ENCODE measurements at places on chromosomes 5 and 9.

DNA sequence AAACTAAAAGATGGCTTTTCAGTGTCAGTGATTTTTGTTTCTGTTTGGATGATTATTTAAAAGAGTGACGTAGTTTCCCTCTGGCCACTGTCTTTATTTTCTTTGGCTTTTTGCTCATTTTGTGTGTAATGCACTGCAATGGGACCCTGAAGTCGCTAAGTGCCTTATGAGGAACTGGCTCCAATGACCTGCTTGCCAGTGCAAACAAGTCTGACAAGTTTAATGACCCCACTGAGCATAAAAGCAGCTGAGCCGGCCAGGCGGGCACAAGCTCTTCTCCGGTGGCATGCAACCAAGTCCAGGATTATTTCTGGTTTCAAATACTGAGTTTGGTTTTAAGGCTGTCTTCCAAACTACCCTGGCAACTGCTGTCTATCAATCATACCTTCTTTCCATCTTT is 15.6 kb upstream of the GNA14 start:
- DNase-seq = peak; percentile 55

DNA sequence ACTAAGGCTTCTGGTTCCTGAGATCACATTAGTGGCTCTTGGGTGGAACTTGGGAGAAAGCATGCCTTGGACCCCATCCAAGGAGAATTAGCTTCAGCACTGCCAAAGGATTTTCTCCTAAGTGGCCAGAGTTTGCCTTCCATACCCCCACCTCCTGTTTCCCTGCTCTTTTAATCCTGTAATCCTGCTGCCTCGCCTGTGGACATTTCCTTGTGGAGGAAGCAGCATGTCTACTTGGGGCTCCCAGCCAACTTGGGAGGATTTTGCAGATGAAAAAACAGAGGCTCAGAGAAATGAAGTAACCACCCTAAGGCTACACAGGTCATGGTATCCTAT is 1.6 kb downstream of the ARSI start:
- no peak for DNase-seq

- no peak for DNase-seq
Observed at GRCh38 chr9:112401175-112401815, 21.4 kb downstream of the HSDL2 start.

DNA sequence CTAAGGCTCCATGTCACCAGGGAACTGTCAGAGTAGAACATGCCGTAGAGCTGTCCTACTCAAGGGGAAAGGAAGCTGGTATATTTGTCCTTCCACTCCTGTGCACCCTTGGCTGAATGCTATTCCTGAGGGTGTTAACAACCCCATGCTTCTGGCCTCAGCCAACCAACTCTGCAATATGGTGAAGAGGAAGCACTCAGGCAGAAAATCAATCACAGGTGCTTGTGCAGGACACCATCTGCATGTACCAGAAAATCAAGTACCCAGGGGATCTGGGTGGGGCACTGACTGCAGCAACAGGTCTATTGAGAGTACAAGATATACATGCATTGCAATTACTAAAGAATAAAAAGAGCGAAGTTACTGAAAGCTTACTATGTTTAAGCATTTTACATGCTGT is 51.4 kb upstream of the NEK6 start:
- DNase-seq = peak; percentile 86

DNA sequence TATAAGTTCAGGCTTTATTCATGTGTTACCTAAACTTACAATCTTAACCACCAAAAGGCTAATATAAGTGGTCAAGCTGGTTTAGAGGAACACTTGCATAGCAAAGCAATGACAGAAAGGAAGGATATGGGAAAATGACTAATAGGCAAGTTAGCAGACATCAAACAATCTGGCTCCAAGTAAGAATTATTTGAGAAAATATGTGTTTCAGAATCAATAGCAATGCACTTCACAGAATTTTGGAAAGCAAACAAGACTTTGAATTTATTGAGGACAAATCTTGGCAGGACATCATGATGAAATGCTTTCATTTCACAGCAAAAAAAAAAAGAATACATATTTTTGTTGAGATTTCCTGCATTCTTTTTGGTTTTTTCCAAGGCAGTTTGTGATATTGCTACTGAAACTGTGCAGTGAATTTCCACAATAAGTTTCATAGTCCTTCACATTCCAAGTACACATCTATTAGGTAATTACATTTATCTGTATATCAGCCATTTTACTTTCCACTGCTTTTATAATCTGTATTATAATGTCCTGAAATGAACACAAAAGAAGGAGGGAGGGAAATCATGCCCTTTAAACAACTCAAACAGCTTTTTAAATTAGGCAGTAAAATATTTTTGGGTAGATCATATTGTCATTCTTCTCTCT is 417.9 kb downstream of the NR2F1-AS1 start:
- no peak for DNase-seq

DNA sequence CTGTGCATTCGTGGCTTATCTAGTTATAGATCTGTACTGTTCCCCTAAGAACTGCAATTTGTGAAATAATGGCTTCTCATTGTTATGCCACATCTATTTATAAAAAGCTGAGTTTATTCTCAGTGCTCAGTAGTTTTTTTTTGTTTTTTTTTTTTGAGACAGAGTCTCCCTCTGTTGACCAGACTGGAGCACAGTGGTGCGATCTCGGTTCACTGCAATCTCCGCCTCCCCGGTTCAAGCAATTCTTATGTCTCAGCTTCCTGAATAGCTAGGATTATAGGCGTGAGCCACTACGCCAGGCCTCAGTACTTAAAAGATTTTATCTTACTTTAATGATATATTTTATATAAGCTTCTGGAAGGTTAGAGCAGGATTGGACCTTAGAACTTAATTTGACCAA is 19.0 kb downstream of the SEC61B start:
- DNase-seq = no peak

GRCh38 chr9:14903040-14903439 is 7.2 kb downstream of the FREM1 start:
- DNase-seq = no peak

- no peak for DNase-seq
Observed at GRCh38 chr5:116404792-116405191, 169.8 kb downstream of the SEMA6A start.

DNA sequence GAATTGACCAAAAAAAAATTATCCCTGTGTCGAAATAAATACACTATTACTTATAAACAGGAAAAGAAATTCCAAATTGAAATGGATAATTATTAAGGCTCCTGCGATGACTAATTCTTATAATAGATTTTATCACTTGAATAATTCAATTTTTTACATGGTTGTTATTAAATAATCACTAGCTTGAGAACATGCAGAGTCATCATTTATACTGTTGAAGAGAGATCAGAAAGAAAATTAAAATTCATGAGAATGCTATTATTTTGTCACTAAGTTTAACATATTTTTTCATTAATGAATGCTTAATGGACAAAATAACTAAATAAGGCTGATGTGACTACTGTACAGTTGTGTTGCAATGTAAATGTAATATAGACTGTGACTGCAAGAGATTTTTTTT is 1011.3 kb upstream of the C9orf72 start:
- DNase-seq = no peak

- DNase-seq = no peak
Observed at GRCh38 chr5:1057485-1058082, 49.0 kb downstream of the NKD2 start.

DNA sequence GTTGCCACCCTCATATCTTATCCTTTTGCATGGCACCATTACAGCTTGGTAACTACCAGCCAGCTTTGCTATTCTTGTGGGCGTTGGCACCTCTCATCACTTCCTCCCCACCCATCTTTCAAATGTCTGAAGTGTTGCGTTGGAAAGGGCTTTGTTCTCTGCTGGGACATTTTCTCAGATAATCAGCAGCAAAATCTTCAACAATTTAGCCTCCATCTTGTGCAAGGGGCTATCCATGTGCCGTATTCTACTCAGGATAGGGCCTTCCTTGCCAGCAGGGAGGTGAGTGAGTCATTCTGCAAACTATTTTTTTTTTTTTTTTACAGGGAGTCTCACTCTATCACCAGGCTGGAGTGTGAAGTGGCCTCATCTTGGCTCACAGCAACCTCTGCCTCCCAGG is 62.1 kb upstream of the NUDT12 start:
- no peak for DNase-seq

GRCh38 chr9:112881331-112881730 is 9.3 kb downstream of the SLC46A2 start:
- no peak for DNase-seq

DNA sequence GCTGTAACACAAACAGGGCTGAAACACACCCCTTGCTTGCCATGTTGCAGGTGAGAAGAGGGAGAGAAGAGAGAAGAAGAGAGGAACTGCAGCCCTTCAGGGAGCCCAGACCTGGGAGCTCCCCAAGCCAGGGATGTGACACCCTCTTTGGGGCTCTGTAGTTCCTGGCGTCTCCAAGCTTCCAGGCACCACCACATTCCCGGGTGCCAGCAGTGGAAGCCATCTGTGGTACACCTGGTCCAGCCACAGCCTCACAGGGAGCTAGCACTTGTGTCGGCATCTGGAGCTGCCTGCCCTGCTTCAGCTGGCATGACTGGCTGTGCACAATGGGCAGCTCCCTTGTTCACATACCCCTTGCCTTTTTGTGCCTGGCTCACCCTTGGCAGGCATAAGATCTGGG is 182.1 kb downstream of the DEPDC1B start:
- no peak for DNase-seq

DNA sequence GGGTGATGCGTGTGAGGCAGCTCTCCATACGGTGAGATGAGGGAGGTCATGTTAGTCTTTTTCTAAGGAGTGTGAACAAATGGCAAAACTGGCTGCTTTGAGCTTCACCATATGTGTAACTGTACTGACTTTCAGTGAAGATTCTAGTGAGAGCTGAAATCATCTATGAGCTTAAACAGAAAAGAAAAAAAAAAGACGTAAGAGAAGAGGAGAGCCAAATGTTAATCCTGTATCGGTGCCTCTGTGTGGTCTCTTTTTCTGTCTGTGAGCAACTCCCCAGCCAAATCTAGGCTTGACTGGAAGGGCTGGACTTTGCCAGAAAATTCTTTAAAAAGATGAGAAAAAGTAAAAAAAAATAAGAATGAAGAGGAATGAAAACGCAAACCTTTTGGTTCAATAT is 209.7 kb upstream of the TUT7 start:
- DNase-seq = no peak

GRCh38 chr5:171874234-171874633 is 88.6 kb downstream of the SMIM23 start:
- DNase-seq = no peak

DNA sequence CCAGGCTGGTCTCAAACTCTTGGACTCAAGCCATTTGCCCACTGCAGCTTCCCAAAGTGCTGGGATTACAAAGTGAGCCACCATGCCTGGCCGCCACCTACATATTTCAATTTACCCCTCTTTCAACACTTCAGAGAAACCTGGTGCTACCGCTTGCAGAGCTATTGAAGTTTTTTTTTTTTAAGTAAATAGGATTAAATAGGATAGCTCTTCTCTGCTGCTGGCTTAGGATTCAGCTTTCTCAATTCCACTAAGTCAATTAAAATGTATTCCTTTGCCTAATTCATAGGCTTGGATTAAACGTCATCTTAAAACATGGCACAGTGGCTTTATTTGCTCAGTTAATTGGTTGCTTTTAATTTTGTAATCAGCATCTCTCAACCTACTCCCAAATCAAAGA is 41.0 kb downstream of the KIAA1191 start:
- DNase-seq = no peak

- no peak for DNase-seq
Observed at GRCh38 chr5:57368010-57368409, 114.6 kb downstream of the ACTBL2 start.

GRCh38 chr5:119070578-119070827 is 384 bp upstream of the DMXL1 start:
- DNase-seq = no peak

DNA sequence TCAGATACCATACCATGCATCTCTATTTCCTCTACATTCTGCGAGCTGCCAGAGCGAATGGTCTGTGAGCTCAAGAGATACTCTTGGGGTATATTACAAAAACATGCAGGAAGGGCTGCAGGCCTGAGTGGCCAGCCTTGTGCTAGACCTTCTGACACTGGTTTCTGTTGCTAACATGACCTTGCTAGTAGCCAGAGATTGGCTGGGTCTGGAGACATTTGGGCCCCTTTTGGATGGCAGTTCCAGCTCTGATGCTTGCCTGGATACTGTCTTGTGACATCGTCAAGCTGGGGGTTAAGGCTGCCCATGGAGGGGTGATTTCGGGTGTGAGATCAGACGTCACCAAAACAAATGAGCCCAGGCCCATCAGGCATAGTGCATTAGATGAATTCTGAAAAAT is 56.1 kb upstream of the FSTL4 start:
- DNase-seq = no peak

GRCh38 chr9:134764473-134765269 is 115.9 kb upstream of the FCN2 start:
- no peak for DNase-seq

GRCh38 chr5:91206734-91207133 is 176.4 kb downstream of the ARRDC3 start:
- DNase-seq = no peak

- DNase-seq = no peak
Observed at GRCh38 chr5:83503662-83504061, 32.1 kb downstream of the VCAN start.

GRCh38 chr9:109812818-109813281 is 32.9 kb downstream of the PALM2AKAP2 start:
- no peak for DNase-seq

DNA sequence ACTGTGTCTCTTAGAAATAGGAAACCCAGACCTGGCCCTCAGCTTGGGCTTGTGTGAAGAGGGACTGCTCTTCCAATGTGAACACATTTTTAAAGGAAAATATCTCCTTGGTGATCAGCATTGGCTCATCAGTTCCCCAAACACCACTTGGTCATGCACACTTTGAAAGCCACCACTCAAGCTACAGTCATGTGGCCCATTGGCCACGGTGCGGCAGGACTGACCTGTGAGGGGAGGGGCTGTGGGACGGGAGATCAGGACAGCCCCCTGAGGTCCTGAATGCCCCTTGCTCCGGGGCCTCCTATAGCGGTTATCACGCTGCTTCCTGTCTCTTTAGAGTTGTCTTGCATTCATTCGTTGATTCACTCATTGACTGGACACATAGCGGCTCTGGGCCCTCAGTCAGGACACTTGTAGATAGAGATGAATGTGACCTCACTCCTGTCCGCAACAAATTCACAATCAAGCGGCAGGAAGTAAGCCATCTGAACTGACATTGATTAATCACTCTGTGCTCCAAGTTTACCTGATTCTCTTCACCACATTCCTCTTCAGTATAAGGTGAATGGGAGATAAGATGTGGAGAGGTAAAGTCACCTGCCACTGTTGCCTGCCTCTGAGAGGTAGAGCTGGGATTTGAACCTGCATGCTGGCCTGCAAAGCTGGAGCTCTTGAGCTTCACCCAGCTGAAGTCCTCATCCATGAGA is 73.1 kb downstream of the COL15A1 start:
- no peak for DNase-seq

- DNase-seq = no peak
Observed at GRCh38 chr5:141958113-141958512, at the start of gene PCDH12. Gene PCDH12 (minus strand): TSS chr5:141958202. CDS start chr5:141957851, 351 bp downstream.

- no peak for DNase-seq
Observed at GRCh38 chr9:131965103-131965502, 114.6 kb downstream of the MED27 start.

GRCh38 chr5:65100911-65101631 is 332.3 kb downstream of the CWC27 start:
- DNase-seq = peak; percentile 43

GRCh38 chr9:17614903-17615302 is 36.0 kb downstream of the SH3GL2 start:
- DNase-seq = peak; percentile 24

- no peak for DNase-seq
Observed at GRCh38 chr5:143987751-143988560, 176.0 kb downstream of the HMHB1 start.

GRCh38 chr9:20486552-20486951 is 135.7 kb downstream of the MLLT3 start:
- DNase-seq = no peak

- DNase-seq = no peak
Observed at GRCh38 chr9:13962006-13962405, 351.9 kb downstream of the NFIB start.
